ENCODE measurements at places on chromosomes 7 and 10.

DNA sequence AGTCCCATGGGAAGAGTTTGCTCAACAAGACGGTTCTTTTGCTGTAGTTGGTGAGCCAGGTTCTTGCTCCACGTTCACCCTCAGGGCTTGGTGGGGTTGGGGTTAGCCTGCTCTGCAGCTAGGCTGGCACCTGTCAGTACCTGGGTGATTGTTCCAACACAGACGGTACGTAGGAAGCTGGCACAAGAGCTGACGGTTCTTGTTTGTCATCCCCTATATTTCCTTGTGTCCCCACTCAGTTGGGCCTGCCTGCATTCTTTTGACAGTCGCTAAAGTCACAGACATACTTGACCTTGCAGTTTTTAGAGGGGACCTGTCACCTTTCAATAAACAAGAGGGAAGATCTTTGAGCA lies 40.2 kb upstream of the SYPL1 start:
- no peak for DNase-seq

GRCh38 chr10:11631890-11632587 lies 20.6 kb upstream of the USP6NL start:
- no peak for DNase-seq

- DNase-seq = no peak
Observed at GRCh38 chr7:139918480-139918879, 89.4 kb downstream of the TBXAS1 start.

DNA sequence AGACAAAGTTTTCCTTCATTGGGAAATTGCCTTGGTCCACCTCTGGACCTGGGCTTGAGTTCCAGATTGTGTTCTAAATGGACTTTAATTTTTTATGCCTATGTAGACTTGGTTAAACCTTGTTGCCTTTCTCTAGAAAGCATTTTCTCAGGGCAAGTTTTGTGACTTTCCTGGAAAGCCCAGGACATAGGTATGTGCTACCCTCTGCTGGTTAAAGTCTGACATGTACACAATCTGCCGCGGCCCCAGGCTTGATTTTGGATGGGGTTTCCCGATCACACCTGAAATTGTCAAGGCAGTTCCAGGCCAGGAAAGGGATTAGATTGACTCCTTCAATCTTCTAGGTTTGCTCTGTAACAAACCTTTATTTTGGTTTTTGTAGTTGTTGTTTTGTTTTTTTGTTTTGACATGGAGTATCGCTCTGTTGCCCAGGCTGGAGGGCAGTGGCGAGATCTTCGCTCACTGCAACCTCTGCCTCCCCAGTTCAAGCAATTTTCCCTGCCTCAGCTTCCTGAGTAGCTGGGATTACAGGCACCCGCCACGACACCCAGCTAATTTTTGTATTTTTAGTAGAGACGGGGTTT lies 14.1 kb upstream of the AKR1B10 start:
- peak; percentile 34 for DNase-seq

DNA sequence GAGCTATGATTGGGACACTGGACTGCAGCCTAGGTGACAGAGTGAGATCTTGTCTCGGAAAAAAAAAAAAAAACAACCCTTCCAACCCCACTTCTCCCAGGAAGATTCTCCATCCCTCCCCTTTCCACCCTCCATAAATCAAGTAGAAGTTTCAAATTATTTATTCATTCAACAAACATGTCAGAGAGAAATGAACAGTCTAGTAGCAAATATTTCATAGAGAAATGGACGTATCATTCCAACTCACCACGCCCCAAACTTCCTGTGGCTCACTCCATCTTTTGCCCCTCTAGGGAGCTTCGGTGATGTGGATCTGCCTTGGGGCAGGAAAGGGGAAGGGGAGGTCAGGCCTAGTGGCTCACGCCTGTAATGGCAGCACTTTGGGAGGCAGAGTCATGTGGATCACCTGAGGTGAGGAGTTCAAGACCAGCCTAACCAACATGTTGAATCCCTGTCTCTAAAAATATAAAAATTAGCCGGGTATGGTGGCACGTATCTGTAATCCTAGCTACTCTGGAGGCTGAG lies 638 bp upstream of the TRAPPC14 start:
- no peak for DNase-seq

DNA sequence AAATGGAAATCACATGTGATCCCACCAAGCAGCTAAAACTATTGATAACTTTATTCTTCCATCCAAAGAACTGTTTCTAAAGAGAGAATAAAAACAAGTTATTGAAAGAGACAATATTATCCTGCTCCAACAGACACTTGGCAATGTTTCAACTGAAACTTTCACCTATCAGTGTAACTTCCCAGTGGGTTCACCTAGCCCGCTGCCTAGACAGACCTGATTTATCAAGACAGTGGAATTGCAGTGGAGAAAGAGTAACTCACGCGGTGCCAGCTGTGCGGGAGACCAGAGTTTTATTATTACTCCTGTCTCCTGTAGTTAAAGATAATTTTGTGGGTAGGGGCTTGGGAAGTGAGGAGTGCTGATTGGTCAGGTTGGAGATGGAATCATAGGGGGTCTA lies 199.8 kb downstream of the AHR start:
- no peak for DNase-seq

GRCh38 chr10:94327649-94328048 lies 35.1 kb downstream of the NOC3L start:
- no peak for DNase-seq

DNA sequence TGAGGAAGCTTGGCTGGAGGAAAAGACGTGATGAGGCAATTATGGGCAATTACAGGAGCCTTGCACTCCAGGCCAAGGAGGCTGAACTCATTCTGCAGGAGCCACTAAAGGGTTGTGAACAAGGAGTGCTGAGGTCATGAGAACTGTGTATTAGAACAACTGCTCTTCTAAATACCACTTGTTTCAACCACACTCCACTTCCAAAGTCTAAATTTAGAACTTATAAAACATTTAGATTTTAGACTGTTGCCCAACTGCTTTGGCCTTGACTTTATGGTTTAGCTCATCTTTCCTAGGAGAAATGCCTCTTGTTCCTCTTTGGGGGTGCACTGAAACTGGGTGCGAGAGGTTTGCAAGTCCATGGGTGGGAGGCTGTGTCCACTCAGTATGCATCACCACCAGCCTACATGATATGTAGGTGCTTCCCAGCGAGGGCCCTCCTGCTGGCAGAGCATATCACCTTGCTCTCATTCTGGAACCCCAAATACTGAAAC lies 199.7 kb upstream of the AOAH start:
- no peak for DNase-seq

DNA sequence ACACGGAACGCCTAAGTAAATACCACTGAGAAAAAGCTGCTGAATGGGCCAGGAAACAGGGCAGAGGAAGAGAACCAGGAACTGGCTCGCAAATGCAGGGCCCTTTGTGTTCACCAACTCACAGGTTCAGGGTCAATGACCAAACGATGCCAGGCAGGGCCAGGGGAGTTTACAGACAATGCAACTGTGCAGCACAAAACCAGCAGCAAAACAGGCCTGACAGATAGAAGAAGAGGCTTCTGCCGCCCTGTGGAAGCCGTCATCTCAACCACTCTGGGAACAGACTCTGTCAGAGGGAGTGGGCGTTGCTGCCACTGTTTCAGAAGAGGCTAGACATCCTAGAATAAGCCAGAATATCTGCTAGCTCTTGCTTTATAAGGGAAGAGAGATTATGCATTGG lies 117.9 kb downstream of the KMT2E start:
- no peak for DNase-seq

DNA sequence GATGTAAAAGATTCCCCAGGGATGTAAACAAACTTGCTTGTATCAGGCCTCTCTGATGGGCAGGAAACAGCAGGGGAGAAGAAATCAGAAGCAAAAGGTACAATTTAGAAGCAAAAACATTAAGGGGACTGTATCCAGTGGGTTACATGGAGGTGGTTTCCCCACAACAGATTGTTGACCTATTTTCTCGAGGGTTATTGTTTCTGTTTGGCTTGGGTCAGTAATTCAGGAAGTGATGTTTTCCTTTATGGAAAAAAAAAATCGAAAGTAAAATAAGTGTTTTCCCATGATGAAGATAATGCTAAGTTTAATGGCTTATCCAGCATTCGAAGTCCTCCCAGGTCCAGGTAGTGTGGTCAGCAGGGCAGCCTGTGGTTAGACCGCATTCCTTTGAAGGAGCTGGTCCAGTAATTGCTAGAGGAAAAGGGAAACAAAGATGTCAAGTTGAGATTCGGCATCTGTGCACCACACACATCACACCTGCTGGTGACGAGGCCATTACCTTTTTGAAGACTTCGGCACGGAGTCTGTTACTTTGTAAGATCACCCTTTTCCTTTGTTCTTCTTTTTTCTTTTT lies 37.3 kb upstream of the ADAM12 start:
- DNase-seq = no peak

DNA sequence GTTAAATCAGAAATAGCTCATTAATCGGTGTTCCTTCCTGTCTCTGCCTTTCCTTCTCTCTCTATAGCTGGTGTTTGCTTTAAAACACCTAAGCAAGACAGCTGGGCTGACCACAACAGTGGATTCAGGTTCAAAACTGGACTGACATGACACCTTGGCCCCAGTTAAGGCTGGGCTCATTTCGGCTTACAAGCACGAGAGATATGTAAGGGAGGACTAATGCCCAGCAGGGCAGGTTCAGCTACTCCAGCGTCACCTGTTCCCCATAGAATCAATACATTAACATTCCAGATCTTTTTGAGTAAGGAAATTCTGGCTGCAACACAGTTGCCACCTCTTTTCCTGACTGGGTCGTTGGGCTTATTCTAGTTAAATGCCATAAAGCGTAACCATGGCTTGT lies 323.0 kb upstream of the AOAH start:
- no peak for DNase-seq

DNA sequence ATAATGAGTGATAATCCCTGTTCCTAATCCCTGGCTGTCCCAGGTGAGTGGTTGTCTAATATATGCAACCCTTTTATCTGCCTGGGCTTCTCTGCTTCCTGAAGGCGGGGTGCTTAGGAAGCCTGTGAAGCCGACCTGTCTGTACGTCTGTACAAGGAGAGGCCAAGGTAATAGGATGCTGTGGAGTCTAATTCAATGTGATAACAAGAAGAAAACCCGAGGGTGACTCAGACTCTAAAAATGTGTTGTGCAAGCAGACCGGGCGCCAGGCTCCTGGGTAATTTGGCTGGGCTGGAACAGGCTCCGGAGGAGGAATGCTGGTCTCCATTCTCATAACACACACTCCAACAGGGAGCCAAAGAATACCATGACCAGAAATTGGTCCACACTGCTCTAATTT lies 43.6 kb downstream of the THNSL1 start:
- DNase-seq = no peak

GRCh38 chr7:121800916-121801675 lies 71.9 kb upstream of the PTPRZ1 start:
- DNase-seq = no peak

GRCh38 chr10:44035474-44036197 lies 349.3 kb downstream of the CXCL12 start:
- DNase-seq = no peak

DNA sequence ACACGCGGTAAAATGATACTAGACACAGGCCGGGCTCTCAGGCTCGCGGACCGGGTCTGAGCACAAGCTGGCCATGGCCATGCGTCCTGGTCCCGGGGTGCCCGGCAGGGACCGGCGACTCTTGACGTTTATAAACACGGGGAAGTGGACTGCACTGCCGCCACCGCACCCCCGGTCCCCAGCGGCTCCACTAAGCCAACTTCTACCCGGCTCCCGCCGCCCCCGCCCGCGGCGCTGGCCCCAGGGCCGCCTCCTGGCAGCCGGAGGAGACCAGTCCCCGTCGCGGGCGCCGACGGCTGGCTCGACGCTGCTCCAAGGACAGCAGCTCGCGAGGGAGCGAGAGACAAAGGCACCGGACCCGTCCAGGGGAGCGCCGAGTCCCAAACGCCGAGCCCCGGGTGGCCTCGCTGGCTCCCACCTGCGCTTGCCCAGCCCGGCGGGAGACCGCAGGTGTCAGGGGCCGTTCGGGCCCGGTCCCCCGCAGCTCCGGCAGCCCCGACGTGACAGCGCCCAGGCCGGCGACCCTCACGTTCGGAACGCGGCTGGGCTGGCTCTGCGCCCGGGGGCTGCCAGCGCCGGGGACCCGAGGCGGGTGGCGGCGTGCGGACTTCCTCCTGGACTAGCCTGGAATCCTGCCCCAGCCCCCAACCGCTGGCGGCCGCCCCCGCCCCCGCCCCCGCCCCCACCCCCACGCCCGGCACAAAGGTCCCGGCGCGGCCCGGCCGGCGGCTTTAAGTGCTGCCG lies 517 bp downstream of the ITGB1 start:
- no peak for DNase-seq

DNA sequence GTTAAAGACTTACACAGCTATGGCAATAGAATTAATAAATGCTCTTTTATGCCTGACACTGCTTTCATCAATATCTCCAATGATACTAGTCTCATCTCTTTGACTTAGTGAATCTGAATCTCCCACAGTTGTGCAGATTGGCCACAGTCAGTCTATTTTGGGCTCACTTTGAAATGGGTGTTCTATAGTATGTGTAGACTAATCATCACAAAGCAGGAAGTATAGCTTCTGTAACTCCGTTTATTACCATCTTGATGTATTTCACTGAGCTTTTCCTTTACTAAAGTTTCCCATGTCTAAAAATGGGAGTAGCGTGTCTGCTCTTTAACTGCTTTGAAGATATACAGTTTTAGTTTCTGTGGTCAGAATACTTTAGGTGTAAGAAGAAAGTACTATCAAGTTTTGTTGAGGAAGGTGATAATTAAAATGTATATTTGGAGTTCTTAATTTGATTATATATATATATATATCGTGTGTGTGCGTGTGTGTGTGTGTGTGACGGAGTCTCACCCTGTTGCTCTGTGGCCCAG lies 70.1 kb downstream of the ST7 start:
- no peak for DNase-seq

GRCh38 chr7:36440880-36441279 lies 51.2 kb downstream of the ANLN start:
- peak; percentile 22 for DNase-seq

- no peak for DNase-seq
Observed at GRCh38 chr10:70726909-70727495, 54.7 kb downstream of the ADAMTS14 start.

DNA sequence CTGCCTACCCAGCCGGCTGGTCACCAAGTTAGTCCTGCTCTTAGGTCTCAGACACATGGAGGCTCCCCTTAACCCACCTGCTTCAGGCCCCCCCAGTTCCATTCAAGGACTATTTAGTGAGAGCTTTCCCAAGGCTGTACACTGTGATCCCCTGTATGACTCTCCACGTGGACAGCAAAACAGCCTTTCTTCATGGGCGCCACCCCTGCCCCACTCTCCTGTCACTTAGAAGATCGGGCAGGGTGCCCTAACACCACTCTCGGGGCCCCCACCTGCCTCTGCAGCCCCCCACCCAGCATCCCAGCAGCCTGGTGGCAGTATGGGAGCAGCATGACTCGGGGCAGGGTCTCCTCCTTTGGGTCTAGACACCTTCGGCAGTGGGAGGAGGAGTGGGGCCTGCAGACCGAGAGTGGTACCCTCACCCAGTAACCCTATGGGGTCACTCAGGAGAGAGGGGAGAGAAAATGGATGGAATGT lies 116.6 kb downstream of the PTPN20 start:
- no peak for DNase-seq

- DNase-seq = no peak
Observed at GRCh38 chr7:39826166-39826565, 123.9 kb upstream of the CDK13 start.
